ENCODE measurements at places on chromosomes 12 and 14.

- DNase-seq = no peak
Measured at GRCh38 chr12:99201906-99202645, 445.5 kb upstream of the GARIN6 start.

- no peak for DNase-seq
Measured at GRCh38 chr12:46043972-46044520, 53.7 kb upstream of the SCAF11 start.

- no peak for DNase-seq
Measured at GRCh38 chr12:98446682-98447081, 68.7 kb upstream of the TMPO start.

GRCh38 chr12:132747395-132747794 lies 14.2 kb downstream of the ANKLE2 start:
- no peak for DNase-seq

DNA sequence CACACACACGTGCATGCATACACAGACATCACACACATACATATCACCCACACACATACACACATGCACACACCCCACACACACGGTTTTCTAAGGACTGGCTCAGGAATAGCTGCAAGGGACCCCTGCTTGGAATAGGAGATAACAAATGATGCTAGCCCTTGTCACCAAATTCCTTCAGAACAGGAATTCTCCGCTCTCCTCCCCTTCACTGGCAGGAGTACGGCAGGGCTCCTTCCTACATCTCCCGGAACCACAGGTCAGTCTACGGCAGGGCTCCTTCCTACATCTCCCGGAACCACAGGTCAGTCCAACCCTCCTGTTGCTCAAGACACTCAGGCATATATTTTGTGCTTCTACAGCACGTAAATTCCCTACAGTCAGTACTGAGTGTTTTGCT lies 23.9 kb downstream of the PHLDA1 start:
- no peak for DNase-seq

DNA sequence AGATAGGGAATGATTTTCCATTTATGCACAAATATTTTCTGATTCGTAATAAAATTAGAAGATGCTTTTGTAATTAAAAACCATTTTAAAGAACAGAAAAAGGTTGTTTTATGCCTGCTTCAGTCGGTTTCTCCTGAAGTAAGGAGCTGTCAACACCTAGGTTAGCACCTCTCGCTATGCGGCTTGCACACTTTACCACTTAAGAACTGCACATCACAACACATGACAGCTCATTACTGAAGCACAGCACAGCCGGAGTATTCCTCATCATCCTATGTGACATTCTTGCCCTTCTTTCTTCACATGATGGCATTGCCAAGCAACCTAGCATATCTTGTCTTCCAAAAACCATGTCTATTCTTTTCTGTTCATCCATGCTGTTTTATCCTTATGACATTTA lies 5.4 kb upstream of the WIF1 start:
- no peak for DNase-seq

- DNase-seq = no peak
Measured at GRCh38 chr12:79233341-79233781, 368.8 kb downstream of the SYT1 start.

- no peak for DNase-seq
Measured at GRCh38 chr12:52977170-52977569, 28.3 kb downstream of the KRT18 start.

DNA sequence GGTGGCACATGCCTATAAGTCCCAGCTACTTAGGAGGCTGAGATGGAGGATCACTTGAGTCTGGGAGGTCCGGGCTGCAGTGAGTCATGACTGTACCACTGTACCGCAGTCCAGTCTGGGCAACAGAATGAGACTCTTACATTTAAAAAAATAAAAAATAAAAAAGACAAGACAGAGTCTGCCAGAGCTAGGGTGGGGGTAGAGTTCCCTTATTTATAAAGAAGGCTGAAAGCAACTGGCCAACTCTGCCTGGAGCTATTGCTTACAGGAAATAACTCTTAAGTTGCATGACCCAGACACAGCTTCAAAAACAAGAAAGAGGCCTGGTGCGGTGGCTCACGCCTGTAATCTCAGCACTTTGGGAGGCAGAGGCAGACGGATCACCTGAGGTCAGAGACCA lies 31.5 kb downstream of the NUMB start:
- no peak for DNase-seq

DNA sequence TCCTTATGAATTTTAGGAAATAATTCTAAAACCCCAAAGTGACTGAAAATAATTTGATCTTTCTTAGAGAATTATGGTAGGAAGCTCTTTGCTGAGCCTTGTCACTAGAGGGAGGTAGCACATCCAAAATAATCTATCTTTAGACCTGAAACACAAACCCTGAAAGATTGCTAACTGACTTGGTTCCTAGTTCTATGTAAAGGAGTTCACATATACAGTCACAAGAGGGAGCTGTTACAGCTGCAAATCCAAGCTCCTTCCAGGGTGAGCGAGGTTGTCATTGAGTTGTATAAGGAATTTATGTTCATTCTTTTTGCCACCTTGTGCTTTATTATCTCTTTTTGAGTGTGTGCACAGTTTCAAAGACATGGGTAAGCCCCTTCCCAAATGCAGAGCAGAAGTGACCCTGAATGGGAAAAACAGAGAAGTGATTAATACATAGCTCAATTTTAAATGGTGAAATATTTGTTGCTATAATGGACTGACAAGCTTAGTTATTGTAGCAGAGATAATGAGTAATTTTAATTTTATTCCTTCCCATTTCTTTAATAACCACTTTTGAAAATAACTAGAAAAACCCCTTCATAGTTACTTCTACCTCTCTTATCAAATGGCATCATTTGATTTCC lies 387.9 kb downstream of the DAD1 start:
- DNase-seq = no peak

- no peak for DNase-seq
Measured at GRCh38 chr14:103840014-103840413, 7.4 kb downstream of the PPP1R13B start.

- DNase-seq = no peak
Measured at GRCh38 chr14:101395779-101396178, 165.5 kb upstream of the DIO3 start.

DNA sequence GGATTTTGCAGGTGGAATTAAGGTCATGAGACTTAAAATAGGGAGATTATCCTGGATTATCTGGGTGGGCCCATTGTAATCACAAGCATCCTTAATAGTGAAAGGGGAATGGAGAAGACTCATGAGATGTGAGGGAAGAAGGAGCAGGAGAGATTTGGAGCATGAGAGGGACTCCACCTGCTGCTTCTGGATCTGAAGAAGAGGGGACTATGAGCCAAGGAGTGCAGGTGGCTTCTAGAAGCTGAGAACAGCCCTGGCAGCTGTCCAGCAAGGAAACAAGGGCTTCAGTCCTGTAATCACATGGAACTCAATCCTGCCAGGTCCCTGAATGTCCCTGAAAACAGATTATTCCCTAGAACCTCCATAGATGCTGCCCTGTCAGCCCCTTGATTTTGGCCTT lies 67.8 kb downstream of the PELI2 start:
- DNase-seq = no peak

DNA sequence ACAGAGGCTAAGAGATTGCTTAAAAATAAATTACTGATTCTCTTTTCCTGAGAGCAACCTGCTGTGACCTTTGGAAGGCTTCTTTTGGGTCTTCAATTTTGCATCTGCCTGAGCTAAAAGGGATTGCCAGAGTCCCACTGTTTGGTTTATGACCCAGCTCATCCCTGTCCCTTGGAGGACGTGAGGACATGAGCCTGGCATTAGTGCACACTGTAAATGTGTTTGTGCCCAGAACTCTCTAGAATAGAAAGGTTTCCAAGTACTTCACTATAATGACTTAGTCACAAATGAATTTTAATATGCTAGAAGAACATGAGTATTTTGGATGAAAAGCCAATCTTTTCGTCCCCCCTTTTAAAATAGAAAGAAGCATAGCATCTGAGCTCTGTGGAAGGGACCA lies 47.1 kb upstream of the CDKN3 start:
- no peak for DNase-seq

Data from CD4-positive, alpha-beta T cell treated with Interferon gamma for 1 hour (primary cell).